Activated effector memory CD4-positive, alpha-beta T cell treated with Interleukin-2 at 50 U/mL for 16 hours (primary cell): ENCODE measurements at places on chromosomes 13 and 19.

DNA sequence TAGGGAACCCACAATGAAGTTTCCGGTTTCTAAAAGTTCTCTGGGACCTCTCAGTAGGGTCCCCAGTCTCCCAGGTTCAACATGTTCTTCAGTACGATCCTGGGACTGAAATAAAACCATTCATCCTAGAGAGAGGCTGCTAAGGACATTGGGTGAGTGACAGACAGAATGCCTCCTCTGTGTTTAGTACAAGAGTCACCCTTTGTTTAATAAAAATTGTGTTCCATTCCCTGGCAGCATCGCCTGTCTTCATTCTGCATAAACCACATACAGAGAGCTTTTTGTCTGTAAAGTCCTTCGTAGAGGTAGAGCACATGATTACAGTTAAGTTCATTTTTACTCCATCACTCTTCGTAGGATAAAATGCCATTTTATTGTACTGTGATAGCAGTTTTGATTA lies 95.3 kb upstream of the GPR12 start:
- no peak for DNase-seq

GRCh38 chr13:84737661-84738060 lies 855.4 kb upstream of the SLITRK1 start:
- DNase-seq: no peak

DNA sequence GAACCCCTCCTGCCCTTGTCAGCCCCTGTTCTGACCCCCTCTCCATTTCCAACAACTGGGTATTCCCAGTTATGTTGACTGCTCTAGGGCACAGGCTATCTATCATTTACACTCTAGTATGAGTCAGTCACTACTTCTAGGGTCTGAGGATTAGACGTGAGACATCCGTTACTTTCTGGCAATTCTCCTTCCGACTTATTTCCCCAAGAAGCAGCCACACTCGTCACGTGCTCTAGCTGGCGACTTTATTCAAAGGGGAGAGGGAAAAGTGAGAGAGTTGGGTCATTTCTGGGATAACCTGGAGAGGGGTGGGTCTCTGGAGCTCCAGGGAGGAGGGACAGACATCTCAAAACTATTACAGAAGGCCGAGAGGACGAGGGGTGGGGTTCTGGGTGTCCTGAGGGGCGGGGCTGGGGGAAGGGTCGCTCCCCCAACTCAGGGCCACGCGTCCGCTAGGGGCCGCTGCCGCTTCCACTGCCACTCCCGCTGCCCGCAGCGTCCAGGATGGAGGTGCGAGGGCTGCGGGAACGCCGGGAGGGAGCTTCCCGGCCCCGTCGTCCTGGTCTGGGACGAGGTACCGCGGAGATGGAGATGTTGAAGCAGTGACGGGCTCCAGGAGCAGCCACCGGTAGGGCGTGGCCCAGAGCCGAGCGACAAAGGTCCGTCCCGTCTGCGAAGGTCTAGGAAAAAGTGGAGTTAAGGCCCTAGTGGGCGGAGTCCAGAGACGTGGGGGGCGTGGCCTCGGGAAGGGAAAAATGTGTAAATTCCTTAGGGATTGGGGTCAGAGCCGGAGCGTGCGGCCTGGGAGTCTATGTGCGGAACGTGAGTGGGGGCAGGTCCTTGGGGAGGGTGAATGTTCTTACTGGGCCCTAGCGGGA lies 8.9 kb downstream of the RTBDN start:
- DNase-seq: no peak

- no peak for DNase-seq
These were observed 201.7 kb upstream of the UBL3 start for GRCh38 chr13:30052120-30052519.

- DNase-seq: no peak
These were observed 38.1 kb downstream of the CHST8 start for GRCh38 chr19:33659835-33660234.

GRCh38 chr13:77513719-77514335 lies 21.7 kb upstream of the SCEL start:
- DNase-seq: no peak

GRCh38 chr13:22599156-22599555 lies 581.6 kb upstream of the SGCG start:
- no peak for DNase-seq

GRCh38 chr19:19458110-19458816 lies 52.8 kb downstream of the GATAD2A start:
- no peak for DNase-seq

DNA sequence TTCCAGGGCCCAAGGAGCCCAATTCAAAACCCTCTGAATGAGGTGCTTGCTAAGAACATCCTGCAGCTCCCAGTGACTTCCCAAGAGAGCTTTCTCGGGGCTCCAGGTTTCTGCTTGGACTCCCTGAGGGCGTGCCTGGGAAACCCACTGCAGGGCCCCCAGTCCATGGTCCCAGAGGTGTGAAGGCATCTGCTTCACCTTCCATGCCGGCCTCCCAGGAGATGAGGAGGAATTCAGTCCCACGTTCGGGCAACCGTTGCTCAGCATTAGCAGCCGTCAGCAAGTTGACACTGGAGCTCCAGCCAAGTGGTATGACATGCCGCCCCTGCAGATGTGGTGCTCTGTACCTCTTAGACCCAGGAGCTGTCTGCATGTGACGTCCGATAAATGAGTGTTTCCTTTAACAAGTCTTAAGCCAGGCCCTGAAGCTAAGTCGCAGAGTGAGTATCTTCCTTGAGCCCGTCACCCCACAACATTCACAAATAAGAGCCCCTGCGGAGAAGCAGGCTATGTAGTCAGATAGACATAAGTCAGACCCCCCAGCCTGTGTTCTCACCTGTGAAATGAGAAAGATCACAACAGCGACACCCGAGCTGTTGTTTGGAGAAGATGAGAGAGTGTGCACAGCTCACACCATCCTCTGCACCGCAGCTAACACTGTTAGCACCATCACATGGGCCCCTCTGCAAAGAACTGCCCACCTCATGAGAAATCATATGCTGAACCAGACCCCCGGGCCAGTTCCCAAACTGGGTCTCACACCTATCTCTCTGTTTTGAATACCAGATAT lies 150.3 kb downstream of the KATNAL1 start:
- no peak for DNase-seq

DNA sequence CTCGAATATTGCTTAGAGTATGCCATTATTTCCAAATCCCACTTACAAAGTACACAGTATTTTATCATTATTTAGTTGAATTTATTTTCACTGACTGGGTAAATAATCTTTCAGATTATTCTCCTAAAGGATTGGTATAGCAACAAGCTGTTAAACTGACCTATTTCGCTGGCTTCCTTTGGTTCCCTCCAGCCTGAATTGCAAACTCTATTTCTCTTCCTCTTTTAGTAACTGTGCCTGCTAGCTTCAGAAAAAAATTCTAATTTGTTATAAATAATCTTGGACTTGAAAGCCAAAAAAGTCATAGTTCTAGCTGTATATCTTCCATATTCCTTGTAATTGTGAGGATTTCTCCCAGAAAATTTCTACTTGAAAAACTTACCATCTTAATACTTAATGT lies 15.0 kb upstream of the CCNA1 start:
- no peak for DNase-seq

DNA sequence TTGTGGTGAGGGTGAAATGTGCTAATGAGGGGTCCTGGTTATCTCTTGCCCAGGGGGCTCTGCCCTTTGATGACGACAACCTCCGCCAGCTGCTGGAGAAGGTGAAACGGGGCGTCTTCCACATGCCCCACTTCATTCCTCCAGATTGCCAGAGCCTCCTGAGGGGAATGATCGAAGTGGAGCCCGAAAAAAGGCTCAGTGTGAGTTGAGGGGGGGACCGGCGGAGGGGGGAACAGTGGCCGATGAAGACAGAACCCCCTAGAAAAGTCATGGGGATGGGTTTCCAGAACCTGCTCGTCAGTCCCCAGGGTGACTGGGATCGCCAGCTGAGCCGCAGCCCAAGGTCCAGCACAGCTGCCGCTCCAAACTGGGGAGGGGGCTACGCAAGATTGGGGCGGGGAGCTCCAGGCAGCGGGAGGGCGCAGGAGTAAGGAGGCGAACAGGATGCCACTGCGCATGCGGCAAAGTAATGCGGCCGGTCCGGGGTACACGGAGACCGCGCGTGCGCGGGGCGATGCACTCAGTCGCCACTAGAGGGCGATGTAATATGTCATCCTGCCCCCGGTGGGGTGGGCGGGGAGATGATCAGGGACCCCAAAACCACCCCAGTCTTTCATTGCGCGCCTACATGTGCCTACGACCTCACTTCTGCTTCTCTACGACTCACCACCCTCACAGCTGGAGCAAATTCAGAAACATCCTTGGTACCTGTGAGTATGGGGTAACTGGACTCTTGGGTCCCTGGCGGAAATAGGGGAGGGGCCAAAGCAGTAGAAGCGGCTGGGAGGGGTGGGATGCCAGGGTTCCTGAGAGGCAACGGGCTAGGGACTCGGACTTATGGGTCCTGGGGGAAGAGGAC lies 17.9 kb downstream of the BRSK1 start:
- peak; percentile 87 for DNase-seq

DNA sequence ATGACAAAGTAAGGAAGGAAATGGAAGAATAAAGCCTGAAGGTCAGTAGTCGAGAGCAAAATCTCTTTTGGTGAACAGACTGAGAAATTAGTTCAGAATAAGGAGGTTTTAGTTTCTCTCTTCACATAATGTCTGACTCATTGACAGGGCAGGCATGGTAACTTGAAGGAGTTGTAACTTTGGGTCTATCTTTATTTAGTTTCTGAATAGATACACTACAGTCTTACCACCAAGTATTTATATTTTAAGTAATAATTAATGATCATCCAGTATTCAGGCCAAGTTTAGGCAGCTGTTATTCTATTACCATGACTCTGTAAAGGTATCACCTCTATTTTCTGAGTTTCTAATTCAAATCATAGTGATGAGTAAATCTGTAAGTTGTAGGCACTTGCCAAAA lies 219.9 kb downstream of the SPRY2 start:
- DNase-seq: no peak

- DNase-seq: no peak
These were observed 40.3 kb upstream of the IPO5 start for GRCh38 chr13:97913206-97913605.

DNA sequence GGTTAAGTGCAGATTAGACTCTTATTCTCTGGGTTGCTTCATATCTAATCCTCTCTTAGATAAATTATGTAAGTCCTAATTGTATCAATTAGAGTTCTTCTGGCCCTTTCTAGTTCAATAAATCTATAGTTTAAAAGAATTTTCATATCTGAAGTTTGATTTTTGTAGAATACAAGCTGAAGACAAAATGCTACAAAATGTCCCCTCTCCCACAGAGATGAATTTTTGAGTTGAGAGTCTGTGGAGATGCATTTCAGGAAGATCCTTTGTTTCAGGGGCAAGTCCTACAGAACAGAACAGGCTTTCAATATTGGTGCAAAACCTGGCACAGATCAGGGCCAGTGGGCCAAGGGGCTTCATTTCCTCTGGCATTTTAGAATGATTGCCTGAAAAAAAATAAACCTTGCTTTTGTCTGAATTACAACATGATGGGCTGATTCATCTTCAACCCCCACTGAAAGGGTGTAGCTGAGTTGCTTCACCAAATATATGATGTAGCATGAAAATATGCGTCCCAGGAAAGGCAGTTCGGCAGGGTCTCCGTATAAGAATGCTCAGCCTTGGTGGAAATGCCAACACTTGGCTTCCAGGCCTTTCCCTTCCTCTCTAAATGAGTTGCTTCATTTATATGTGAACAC lies 6.4 kb upstream of the IPO5 start:
- DNase-seq: no peak

DNA sequence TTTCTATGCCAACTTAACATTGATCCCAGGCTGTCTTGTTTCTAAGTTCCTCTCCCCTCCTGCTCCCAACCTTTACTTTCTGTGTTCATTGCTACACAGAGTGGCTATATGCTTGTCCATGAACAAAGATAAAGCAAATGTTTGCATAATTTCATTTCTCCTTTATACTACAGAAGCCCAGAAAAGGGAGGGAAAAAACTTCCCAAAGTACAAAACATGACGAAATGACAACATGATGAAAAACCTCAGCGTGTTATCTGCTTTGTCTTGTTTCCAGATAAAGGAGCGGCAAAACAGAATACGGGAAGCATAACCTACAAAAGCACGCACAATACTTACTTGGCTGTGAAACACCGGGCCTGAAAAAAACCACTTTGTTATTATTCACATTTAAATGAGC lies 336.8 kb downstream of the DNAJC15 start:
- DNase-seq: no peak

DNA sequence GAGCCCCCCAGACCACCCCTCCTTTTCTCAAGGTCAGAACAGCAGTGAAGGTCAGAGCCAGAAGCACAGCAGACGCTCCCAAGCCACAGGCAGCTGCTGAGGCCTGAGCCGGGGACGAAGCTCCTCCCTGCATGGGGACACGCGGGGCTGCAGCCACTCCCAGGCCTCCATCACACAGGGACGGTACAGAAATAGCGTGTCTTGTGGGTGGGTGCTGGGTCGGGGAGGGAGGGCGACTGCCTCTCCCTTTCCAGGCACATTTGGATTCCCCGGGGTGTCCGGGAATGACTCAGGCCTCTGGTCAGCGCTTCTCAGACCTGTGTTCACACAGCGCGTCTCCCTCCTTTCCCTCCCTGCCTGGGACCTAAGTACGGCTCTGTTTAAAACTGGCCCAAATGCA lies 33.2 kb downstream of the RASA3 start:
- no peak for DNase-seq

GRCh38 chr13:105904034-105904742 lies 631.3 kb downstream of the EFNB2 start:
- no peak for DNase-seq

DNA sequence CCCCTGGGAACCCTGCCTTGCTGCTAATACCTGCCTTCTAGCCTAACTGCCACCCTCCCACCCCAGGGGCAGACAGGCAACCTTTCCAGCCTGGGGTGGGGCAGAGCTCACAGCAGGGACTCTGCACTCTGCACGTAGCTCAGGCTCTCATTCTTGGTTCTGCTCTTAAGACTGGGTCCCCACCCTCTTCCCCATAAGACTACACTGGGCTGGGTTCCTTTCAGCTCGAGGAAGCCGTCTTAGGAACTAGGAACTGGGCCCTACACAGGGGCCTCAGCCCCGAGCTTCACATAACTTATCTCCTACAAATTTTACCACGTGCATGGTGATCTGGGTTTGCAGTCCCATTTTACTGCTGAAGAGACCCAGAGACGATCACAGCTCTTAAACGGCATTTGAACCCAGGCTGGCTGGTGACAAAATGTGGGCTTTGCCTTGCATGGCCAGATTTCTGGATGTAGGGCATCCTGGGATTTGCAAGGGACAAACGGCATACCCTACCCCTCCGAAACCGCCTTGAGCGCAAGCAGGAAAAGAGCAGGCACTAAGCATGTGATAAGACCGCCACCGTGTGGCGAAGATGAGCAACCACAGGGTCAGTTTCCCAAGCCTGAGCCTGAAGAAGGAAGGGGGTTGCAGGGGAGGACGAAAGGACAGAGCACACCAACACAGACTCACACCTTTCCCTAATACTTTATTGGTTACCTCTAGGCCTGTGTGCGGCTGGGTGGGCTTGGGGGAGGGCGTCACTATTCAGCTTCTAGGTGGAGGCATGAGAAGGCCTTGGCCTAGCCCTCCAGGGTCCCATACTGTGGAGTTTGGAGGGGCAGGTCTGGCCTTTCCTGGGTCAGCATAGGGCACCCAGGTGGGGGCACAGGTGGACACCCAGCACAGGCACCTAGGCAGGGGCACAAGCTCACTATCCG lies 5.1 kb downstream of the JUNB start:
- peak; percentile 66 for DNase-seq
